ENCODE measurements at places on chromosomes 13 and 19. TPM values are rescaled to one million over a fixed set of nuclear protein-coding genes. Genes with fewer than 3 reads are reported as not detected.

DNA sequence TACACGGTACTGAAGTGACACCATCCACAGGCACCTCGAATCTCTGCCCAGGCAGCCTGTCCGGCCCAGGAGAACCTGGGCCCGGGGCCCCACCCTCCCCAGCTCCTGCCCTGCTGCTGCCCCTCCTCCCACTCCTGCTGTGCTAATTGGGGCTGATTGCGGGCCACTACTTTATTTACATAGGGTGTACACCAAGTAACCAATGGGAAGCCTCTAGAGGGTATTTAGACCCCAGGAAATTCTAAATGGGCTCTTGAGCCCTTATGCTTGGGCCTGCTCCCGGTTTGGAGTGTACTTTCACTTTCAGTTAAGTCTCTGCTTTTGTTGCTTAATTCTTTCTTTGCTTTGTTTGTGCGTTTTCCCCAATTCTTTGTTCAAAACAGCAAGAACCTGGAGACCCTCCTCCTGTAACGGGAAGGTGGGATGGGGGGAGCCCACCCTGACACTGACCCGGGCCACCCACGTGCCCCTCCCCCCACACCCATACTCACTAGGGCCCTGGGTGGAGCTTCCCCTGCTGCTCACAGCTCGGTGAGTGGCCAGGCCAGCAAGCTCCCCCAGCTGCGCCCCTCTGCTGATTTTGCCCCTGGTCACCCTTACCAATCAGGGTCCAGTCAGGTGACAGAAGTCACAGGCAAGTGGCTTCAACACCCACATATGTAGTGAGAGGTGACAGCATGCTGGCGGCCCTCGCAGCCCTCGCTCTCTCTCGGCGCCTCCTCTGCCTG is 9.4 kb downstream of the SCGB2B2 start:
- peak overlapping the region; percentile 16 for H3K4me3 ChIP-seq
- no peak for DNase-seq
- H3K4me1 ChIP-seq: no peaks in the 10 kb centered on the region
- no peaks in the 10 kb centered on the region for H3K27me3 ChIP-seq
- H3K36me3 ChIP-seq: no peaks in the 10 kb centered on the region
- H3K27ac ChIP-seq: no peak overlapping the region

- H3K27me3 ChIP-seq: no peaks in the 10 kb centered on the region
- no peak overlapping the region for H3K4me3 ChIP-seq
- no peak for DNase-seq
- H3K4me1 ChIP-seq: peaks cover 3% of the 10 kb centered on the region
These were observed 28.1 kb upstream of the TPT1 start for GRCh38 chr13:45369116-45369515.

- H3K4me3 ChIP-seq: peak overlapping the region; percentile 34
- no peak overlapping the region for H3K27ac ChIP-seq
These were observed 674 bp upstream of the FBXL12 start for GRCh38 chr19:9819596-9819909.

TRIM13 gene
- total RNA-seq: 27.9 TPM

ELL gene
- total RNA-seq: 22.3 TPM

Data from ovary (tissue), 10 donors.